ENCODE measurements at places on chromosomes 7 and 10.

DNA sequence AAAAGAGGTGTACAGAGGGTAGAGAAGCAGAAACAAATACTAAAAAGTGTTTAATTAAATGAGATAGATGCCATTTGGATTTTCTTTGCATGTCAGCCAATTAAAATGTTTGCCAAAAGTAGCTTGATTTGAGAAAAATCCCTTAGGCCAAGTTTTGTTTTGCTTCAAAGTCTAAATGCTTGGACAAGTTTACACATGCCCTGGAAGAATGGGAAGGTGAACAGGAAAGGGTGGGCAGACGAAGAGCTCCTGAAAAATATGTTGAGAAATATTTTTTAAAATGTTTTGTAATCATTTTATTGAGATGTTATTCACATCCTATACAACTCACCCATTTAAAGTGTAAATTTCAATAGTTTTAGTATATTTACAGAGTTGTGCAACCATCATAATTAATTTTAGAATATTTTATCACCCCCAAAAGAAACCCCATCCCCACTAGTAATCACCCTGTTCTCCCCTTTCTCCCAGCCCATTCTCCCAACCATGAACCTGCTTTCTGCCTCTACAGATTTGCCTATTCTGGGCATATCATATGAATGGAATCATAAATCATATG, 98.5 kb upstream of the ANK3 start:
- no peak for DNase-seq

DNA sequence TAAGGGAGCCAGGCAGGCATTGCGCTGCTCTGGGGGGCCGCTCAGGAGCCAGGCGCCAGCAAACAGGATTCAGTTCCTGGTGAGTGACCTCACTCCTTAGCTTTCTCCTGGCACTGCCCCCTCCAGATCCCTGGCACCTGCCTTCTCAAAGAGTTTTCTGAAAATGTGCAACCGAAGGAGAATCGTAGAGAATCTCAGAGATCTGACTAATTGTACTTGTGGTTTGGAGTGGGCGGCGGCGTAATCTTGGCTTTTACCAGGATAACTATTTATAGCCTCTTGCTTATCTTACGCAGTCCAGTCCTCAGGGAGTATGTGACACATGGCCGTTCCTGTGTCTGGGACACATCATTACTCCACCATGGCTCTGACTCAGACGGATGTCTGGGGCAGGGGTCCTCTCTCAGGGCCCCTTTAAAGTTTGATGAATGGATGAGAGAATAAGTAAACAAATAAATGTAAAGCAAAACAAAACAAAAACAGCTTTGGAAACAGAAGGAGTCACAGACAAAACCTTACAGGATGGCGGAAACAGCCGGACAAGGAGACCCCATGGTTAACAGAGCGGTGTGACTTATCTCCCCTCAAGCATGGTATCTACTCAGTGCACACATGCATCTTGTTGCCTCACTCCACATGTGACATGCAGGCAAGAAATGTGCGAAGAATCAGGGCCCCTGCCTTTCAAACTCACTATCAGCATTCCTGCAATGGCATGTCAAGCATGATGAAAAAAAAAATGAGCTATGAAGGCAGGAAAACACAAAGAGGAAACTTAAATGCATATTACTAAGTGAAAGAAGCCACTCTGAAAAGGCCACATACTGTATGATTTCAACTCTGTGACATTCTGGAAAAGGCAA, 99.7 kb downstream of the TNS3 start:
- DNase-seq, result no peak

DNA sequence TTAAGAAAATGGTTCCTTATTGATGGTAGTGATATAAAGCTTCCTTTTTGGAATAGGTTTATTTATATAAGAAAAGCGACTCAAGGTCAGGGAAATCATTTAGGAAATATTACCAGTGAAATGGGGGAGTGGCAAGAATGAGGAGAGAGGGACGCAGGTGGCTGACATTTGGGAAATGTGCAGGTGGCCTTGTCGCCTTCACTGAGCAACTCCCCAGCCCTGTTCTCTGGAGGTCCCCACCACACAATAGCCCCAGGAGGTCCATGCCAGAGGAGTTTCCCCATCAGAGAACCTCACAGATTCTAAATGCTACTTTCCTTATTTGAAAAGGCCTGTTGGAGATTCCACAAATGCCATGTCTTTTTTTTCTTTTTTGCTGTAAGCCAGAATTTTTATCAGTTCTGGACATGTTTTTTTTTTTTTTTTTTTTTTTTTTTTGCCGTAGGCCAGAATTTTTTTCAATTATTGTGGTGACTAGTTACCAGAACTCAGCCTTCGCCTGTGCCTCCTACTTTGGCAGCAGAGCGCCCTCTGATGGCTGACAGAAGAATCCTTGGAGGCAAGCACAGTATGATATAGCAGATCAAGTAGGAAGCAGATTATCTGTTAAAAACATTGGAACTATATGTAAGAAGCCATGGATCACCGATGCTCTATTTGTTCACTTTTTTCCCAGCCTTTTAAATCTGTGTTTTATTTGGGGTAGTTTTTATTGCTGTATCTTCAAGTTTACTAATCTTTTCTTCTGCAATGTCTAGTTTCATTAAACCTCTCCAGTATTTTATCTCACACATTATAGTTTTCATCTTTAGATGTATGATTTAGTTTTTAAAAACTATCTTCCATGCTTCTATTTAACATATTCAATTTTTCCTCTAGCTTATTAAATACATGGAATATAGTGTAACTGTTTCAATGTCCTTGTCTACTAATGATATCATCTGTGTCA, 18.6 kb downstream of the OPALIN start:
- DNase-seq, result peak; percentile 61

- no peak for DNase-seq
Observed at GRCh38 chr7:73599151-73599882, 20.9 kb upstream of the TBL2 start.

GRCh38 chr7:114334989-114335388, 79.6 kb upstream of the FOXP2 start:
- DNase-seq, result no peak

GRCh38 chr10:8577686-8578085, 523.2 kb downstream of the GATA3 start:
- DNase-seq, result no peak

- DNase-seq, result no peak
Observed at GRCh38 chr7:139918480-139918879, 89.4 kb downstream of the TBXAS1 start.

DNA sequence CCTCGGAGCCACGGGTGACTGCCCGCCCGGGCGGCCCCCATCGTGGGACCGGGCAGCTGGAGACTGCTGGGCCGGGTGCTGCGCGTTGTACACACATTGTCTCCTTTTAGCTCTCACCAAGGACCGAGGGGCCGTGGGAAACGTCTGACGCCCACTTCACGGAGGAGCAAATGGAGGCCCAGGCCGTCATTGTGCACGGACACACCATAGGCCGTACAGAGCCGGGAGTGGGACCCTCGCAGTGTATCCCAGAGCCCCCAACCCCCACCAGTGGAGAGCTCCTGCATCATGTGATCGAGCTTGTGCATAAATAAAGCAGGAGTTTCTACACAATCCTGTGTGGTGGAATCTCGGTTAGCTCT, 722 bp downstream of the DENND10 start:
- DNase-seq, result no peak

- no peak for DNase-seq
Observed at GRCh38 chr7:75909521-75910132, 5.3 kb upstream of the POR start.

DNA sequence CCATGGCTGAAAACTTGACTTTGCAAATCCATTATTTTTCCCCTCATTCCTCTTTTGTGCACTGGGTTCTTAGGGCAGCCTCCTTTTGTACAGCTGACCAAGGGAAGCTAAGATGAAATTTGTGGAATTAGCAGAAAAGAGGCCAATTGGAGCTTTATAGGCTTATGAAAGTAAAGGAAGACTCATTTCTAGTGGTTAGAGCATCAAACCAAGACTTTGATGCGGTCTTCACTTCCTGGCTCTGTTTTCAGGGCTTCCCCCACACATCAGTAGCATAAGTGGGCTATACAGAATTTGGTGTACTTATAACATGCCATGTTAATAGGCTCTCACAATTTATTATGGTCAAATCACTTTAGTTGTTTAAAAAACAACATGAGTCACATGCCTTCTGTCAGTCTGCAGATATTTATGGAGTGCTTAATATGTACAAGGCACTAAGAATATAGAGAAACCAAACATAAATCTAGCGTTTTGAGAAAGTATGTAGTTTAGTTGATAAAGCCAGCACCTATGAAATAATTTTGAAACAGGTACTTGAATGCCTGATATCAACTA, 5.7 kb downstream of the AUTS2 start:
- no peak for DNase-seq

- no peak for DNase-seq
Observed at GRCh38 chr10:128764190-128764589, 638.0 kb upstream of the MKI67 start.

GRCh38 chr7:132521423-132521822, 54.8 kb downstream of the PLXNA4 start:
- no peak for DNase-seq

DNA sequence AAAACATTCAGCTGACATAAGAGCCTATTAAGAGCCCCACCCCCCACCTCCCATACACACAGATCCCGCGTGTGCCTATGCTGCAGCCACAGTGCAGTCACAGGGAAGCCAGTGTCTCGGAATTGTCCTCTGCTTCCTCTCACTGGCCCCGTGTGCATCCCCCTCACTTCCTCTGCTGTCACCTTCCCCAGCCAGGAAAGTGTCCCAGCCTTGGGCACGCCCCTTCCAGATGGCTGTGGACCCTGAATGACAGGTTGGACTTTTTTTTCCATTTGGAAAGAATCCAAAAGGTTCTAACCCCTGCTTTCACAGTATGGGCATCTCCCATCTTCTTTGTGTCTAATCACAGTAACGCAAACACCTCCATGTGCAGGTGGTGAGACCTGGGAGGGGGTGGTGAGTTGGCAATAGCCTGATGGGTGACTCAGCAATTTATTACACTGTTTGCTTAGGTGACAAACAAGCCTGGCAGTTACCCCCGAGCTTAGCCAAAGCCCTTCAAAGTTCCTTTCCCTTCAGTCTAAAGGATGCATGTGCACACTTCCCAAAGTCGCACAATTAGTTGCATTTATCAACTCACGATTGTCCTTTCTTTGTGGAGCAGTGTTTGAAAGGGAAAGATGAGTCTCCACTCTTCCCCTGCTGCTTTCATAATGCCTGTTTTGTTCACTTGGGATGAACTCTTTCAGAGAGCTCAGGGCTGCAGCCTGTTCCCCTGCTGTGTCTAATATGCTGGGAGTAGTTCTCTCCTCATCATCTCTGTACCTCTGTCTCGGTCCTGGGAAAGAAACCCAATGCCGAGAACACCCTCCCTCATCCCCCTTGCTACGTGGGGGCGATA, 67.5 kb upstream of the EFCAB10 start:
- DNase-seq, result peak; percentile 22

- DNase-seq, result no peak
Observed at GRCh38 chr7:74654811-74655210, 2.7 kb upstream of the GTF2I start.

- no peak for DNase-seq
Observed at GRCh38 chr7:99191869-99192596, 15.9 kb downstream of the KPNA7 start.

All from mucosa of gallbladder (tissue), 1 donor.